Right hindlimb (tissue), 1 donor: ENCODE measurements at places on chromosomes 16 and 17.
A peak's percentile ranks its signal among the peaks of the same experiment; 100 is the strongest.

DNA sequence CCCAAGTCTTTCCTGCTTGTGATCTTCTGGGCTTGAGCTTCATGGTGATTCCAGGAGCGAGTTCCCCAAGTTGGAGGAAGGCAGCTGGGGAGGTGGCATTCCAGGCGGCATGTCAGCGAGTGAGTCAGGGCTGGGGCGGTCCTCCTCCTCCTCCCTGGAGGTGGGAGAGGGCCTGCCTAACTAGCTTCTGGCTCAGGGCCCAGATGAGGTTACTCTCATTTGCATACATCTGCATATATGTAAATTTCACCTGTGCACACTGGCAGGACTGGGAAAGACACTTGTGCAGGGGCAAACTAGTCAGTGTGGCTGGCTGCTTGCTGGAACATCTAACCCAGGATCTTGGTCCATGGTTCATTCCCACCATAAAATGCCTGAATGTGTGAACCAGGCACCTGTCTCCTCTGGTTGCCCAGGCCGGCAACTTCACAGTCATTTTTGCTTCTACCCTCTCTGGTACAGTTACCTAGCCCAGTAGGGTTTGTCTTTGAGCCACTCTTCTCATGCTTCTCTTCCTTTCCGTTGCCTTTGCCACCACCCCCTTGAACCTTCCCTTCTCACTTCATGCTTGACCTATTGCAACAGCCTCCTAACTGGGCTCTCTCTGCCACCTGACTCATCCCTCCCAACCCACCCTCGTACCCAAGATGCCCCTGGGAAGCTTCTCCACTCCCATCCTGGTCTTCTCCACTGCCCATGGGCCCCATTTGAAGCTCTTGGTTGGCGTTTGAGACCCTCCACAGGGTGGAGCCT is 9.6 kb upstream of the DLX4 start:
- DNase-seq = no peak

DNA sequence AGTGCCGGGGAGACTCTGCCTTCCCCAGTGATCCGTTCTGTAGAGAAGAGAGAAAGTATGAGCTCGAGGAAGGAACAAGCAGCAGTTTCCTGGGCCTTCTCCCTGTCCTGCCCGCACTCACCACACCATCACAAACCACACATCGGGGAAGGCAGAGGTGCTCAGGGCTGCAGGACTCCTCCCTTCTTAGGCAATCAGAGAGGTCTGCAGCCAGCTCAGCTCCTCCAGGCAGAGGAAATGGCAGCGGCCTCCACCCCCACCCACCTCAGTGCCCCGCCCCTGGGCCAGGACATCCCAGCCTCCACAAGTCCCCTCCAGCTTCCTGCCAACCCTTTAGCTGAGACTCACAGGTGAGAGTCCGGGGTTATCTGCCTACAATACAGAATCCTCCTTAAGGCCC is 2.0 kb downstream of the ZNF319 start:
- DNase-seq = no peak

- no peak for DNase-seq
These were observed 483.1 kb upstream of the ZFHX3 start for GRCh38 chr16:73531021-73531420.

DNA sequence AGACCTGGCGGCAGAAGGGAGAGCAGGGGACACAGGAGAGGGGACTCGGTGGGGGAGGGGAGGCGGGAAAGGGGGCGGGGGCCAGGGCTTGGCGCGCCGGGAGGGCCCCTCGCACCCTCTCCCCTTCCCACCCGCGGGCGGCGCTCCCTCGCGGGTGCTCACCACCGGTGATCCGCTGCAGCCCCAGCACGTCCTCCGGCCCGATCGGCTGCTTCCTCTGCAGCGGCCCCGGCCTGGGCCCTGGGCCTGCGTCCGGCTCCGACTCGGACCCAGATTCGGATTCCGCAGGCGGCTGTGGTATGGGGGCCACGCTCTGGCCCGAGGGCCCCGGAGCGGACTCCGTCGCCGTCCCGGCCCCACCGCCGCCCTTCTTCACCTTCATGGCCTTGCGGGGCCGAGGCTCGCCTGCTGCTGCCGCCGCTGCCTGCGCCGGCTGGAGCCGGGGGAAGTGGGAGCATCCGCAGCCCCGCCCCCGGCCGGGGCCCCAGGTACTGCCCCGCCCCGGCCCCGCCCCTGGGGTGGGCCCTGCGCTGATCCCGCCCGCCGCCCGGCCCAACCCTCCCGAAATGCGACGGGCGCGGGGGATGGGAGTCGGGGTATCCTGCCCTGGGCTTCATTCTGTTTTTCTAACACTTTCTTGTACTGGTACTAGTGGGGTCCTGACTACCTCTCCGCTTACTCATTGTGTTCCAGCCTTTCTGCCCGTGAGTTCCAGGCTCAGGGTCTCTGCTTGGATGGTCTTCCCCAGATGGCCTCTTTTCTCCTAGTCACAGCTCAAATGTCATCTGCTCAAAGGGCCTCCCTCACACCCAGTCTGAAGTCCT is at the start of gene UNC119:
UNC119 (minus strand) TSS at position 449 of the 824 bp plus-strand sequence; CDS start at position 382, 67 bp downstream.
- DNase-seq = peak; percentile 88

DNA sequence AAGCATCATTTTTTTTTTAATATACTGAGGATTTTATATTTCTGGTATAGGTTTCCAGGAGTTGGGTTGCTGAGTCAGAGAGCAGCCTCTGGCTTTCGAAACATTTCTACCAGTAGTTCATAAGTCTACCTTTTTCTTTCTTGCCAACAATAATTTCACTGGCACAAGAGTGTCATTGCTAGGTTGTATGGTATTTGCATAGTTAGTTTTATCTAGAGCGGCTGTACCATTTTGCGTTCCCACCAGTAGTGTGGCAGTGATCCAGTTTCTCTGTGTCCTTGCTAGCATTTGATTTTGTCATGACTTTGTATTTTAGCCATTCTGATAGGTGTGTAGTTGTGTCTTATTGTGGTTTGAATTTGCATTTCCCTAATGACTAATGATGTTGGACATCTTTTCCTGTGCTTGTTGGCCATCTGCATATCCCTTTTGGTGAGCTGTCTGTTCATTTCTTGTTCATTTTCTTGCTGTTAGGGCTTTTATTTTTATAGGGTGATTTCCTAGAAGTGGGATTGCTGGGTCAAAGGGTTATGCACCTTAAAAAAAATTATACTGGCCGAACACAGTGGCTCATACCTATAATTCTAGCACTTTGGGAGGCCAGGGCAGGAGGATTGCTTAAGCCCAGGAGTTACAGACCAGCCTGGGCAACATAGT is 39.9 kb downstream of the SNX29 start:
- DNase-seq = no peak

DNA sequence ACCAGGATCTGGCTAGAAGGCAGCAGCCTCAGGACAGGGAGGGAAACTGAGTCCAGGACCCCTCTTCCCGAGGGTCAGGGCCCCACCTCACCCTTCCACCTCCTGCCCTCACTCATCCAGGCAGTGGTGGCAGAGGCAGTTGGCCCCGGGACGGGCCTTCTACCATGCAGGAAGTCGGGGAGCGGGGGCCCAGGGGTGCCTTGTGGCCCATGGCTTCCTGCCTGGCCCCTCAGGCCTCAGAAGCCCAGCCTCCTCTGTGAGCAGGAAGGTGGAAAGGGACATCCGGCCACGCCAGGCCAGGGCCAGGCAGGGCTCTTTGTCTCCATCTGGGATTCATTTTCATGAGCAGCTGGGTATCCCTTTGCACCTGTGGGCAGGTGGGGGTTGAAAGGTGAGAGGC is 58.5 kb downstream of the BAHCC1 start:
- DNase-seq = no peak

DNA sequence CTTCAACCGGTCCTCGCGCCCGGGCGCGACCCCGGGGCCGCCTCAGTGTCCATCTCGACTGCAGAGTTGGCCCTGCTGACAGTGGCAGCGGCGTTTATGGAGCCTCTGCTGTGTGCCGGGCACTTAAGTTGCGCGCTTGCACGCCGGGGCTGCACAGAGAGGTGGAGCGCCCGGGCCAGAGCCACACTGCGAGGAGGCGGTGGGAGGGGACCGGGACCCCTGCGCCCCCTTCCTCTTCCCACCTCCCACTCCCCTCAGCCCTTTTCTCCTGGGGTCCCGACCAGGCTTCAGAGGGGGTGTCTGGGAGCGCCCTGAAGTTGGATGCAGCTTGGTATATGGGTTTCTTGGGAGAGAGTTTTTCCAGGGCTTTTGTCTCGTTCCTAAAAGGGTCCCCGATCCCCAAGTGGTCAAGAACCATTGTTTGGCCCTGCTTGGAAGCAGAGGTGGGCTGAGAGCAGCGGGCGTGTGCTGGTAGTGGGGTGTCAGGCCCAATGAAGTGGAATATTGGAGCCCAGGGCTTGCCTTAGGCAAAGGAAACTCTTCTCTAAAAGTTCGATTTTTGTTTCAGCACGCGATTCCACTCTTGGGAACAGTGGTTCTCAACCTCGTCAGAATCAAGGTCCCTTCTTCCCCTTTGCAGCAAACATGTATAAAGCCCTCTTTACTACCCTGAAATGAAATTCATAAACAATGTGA is 605 bp downstream of the MRTFB start:
- no peak for DNase-seq

- DNase-seq = no peak
These were observed 418.4 kb upstream of the PMFBP1 start for GRCh38 chr16:72590151-72590937.
